Endothelial cell of umbilical vein (primary cell): ENCODE measurements at places on chromosomes 2 and 18. TPM values are rescaled to one million over a fixed set of nuclear protein-coding genes. Genes with fewer than 3 reads are reported as not detected.

- no peak for DNase-seq
These were observed 67.5 kb downstream of the GTF2A1L start for GRCh38 chr2:48685126-48685525.

GRCh38 chr18:72456802-72457201 lies 87.3 kb downstream of the CBLN2 start:
- peak; percentile 52 for DNase-seq

- no peak for DNase-seq
These were observed 480.6 kb upstream of the HS6ST1 start for GRCh38 chr2:128799284-128799552.

DNA sequence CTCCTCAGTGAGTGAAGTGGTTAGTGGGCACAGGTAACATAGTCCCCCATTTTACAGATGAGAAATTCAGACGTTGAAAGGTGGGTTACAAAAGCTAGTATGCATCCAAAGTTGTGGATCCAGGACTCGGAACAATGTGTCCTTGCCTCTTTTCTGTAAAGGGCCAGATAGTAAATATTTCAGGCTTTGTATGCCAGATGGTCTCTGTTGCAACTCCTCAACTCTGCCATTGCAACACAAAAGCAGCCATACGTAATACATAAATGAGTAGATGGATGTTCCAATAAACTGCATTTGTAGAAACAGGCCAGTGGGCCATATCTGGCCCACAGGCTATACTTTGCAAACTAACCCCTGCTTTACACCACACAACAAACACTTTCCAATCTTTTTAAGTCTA lies 166.6 kb upstream of the PKDCC start:
- no peak for DNase-seq

GRCh38 chr2:197805715-197806633 lies 1.6 kb downstream of the PLCL1 start:
- DNase-seq: peak; percentile 21

GRCh38 chr18:31225668-31226067 lies 63.0 kb upstream of the DSC1 start:
- DNase-seq: peak; percentile 67

SOX11 gene
- polyA plus RNA-seq: not detected in 2 replicates

- peak; percentile 11 for DNase-seq
These were observed 32.2 kb upstream of the ST3GAL5 start for GRCh38 chr2:85920810-85921545.

DNA sequence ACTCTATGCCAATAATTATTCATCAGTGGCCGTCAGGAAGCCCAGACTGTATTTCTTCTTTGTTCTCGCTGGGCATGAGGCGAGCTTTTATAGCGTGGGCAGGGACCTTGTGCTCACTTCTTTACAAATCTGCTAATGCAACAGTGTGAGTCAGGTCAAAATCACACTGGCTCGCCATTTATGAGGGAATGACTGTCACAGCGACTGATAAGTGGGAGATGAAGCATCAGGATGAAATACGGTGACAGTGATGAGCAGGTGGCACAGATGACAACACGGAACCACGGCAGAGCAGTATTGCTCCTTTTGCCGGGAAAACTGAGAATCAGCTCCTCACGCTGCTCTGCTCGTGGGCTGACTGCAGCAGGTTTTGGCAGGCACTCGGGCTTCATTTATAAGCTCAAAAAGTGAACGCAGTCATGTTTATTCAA lies 20.5 kb downstream of the TYMS start:
- peak; percentile 13 for DNase-seq

RAX gene
- polyA plus RNA-seq: not detected in 2 replicates

STRN gene
- polyA plus RNA-seq: 6.7 and 7.6 TPM in 2 replicates

ODC1 gene
- polyA plus RNA-seq: 94.8 and 132 TPM in 2 replicates

- DNase-seq: no peak
These were observed 27.7 kb upstream of the SMCHD1 start for GRCh38 chr18:2627821-2628276.

COL4A3 gene
- not detected in 2 replicates for polyA plus RNA-seq

GAD1 gene
- 0.62 and 0.64 TPM in 2 replicates for polyA plus RNA-seq

- no peak for DNase-seq
These were observed 64.6 kb downstream of the CD226 start for GRCh38 chr18:69882965-69883668.

MAP2 gene
- 19.3 and 19.4 TPM in 2 replicates for polyA plus RNA-seq

GRCh38 chr18:1048032-1048431 lies 143.4 kb downstream of the ADCYAP1 start:
- DNase-seq: peak; percentile 53

GRCh38 chr2:206438196-206438724 lies 5.1 kb upstream of the ADAM23 start:
- DNase-seq: no peak

DNA sequence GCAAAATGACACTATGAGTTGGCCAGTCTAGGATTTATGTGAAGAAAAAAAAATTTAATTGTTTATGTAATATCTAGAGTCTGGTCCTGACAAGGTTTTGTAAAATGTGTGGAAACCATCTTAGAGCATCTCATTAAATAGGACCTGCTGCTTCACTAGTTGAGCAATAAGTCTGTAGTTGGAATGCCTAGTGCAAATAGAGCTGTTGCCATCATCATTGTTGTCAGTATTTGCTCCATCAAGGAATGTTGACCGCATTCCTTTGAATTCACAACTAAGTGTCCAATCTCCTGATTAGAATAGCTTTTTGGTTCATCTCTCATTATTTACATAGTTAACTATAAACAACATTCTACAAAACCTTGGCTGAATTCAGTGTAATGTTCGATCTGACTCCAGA lies 32.2 kb upstream of the RPE start:
- no peak for DNase-seq

DNA sequence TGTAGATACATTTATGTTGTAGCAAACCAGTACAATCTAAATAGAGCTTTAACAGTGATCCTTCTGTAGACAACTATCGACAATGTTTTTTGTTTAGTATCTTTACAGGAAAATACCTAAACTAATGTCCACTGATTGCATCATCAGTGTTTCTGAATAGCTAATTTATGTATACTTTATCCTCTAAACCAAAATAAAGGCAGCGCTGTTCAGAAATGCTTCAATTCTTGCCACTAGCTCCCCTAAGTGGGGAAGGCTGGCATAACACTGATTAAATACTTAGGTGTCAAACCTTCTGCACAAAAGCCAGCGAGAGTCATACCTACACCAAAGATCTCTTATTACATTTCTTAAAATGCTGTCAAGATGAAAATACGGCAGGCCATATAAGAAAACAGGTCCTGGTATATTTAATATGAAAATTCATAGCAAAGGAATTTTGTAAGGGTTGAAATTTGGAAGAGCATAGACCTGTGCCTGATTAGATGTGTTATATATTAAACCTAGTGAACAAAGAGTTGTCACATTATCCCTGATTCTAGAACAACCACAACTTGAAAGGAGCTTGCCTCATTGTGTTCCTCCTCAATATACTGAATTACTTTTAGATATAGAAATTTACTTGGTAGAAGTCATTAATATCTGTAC lies 1693.4 kb upstream of the SLC39A10 start:
- DNase-seq: peak; percentile 65

DNA sequence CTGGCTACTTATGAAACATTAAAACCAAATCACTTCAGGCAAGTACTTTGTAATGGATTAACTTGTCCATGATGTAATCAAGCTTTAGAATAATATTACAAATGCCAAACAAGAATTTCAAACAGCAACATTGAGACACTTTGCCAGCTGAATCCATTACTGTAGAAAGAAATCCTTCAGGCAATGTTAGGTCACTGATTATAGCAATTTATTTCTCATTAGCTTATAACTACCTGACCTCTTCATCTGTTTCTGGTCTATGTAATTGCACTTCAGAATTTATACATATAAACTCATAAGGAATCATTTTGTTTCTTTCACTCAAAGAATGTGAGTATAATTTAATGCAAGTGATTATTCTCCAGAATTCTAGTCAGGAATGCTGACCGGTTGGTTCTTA lies 692.6 kb upstream of the TMEFF2 start:
- DNase-seq: no peak

- no peak for DNase-seq
These were observed 17.3 kb upstream of the TRIM43 start for GRCh38 chr2:95574506-95574905.

DNA sequence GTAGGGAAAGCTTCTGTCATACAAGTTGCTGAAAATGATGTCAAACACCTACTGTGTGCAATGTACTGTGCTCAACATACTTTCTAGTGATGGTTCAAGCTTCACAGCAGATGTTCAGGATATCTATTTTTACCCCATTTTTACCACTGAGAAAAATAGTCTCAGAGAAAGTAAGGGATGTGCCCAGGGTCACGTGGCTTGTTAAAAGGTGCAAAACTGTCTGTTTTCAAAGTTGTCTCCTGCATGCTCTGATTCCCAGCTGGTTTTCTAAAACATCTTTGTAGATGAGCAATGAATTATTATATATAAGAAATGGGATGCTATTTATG lies 145.5 kb upstream of the LHCGR start:
- DNase-seq: no peak
